GM20000 (cell line): ENCODE measurements at places on chromosomes 7 and 10.
A peak's percentile ranks its signal among the peaks of the same experiment; 100 is the strongest.

GRCh38 chr7:73768641-73769480 is 1.2 kb downstream of the CLDN3 start:
- no peak for DNase-seq

- DNase-seq, result no peak
Measured at GRCh38 chr7:70178787-70179186, 580.5 kb downstream of the AUTS2 start.

- DNase-seq, result no peak
Measured at GRCh38 chr7:134024739-134025138, 102.4 kb upstream of the LRGUK start.

GRCh38 chr7:150570556-150571465 is 3.6 kb downstream of the GIMAP4 start:
- DNase-seq, result no peak

DNA sequence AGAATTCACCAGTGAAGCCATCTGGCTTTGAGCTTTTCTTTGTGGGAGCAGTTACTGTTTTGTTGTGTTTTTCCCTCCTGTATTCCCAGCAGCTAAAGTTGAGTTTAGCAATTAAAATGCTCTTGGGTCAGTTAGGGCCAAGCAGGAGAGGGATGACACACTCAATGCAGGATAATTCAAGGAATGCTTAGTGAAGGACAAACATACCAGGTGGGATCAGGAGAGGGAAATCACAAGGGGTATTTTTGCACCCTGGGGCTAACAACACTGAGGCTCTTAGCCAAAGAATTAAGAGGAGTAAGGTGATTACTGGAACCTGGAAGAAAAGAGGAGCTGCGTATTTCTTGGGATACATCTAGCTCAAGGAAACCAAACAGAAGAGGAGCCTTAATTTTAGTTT is 82.4 kb upstream of the KCND2 start:
- DNase-seq, result no peak

GRCh38 chr7:78499971-78500370 is 701.4 kb downstream of the PHTF2 start:
- no peak for DNase-seq

GRCh38 chr7:21642422-21642821 is 99.6 kb downstream of the DNAH11 start:
- no peak for DNase-seq

- DNase-seq, result no peak
Measured at GRCh38 chr7:85705076-85705475, 518.2 kb upstream of the SEMA3D start.

GRCh38 chr10:62133618-62134017 is 135.0 kb downstream of the RTKN2 start:
- peak; percentile 19 for DNase-seq

DNA sequence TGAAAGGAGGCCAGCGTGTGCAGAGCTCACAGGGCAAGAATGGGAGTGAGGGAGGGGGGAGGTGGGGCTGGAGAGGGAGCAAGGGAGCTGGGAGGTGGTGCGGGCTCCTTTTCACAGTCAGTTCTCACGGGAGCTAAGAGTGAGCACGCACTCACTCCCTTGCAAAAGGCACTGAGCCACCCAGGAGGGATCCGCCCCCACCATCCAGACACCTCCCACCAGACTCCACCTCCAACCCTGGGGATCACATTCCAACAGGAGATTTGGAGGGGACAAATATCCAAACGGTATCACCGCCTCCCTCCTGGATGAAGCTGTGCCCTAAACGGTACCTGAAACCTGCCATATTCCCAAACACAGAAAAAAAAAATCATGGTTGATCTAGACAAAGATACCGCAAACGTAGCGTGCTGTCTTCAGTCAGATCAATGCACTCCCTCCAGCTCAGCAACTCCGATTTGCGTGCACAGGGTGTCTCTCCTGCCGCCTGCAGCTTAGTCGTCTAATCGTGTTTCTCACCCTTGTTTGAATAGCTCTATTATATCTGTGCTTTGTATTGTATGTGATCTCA is 20.3 kb upstream of the PRKAG2 start:
- no peak for DNase-seq

DNA sequence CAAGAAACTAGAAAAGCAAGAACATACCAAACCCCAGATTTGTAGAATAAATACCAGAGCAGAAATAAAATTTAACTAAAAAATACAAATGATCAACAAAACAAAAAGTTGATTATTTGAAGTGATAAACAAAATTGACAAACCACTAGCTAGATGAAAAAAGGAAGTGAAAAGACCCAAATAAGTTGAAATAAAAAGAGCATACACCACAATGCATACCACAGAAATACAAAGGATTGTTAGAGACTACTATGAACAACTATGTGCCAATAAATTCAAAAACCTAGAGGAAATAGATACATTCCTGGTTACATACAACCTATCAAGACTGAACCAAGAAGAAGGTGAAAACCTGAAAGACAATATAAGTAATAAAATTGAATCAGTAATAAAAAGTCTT is 333.4 kb downstream of the SH2D4B start:
- DNase-seq, result no peak

DNA sequence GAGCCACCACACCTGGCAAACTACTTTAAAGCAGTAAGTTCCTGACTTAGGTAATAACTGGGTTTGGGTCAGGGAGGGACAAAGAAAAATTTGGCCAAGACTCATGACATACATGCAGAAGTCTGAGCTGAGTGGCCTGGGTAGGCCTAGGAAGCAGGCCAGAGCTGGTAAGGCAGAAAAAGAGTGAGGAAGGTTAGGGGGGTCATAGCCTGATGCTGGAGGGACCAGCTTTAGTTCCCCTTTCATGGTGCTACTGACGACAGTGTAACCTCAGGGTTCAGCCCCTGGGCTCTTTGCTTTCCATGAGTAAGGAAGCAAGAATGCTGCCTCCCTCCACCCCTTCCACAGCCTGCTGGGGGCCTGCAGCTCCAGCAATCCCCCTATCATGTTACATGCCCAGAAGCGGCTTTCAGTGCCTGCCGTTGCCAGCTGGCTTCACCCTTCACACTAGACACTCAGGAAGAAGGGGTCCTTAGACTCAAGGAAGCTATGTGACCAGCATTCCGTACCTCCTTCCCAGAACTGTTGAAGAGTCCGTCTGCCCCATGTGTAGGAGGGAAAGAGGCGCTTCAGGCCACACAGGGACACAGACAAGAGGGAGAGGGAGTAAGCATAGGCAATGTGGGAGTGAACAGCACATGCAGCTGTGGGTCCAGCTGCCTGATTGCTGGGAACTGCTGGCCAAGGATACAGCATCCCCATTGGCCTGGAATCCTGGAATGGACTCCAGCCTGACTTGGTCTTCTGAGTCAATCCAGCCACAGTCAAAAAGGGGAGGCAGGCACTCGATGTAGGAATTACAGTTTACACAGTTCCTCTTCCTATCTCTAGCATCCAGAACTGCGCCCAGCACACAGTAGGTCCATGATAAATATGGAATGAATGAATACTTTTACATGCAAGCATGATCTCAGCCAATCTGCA is 4.1 kb upstream of the PLAU start:
- DNase-seq, result no peak

- no peak for DNase-seq
Measured at GRCh38 chr7:88289564-88290025, 17.1 kb downstream of the STEAP4 start.

DNA sequence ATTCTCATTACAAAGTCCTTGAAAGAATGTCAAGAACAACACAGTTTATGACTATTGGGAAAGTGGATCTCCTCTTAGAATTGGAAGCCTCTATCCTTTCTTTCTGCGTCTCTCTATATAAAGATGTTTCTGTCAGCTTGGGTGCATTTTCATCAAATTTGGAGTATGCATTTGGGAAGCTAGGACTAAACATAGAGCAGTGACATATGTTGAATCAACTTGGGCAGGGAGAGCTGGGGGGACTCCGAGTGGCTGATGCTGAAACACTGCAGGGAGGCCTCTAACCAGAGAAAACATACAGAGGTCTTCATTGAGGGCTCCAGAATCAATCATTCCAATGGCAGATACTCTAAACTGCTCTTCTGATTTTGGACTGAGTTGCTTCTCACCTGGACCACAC is 147.4 kb downstream of the PDE1C start:
- no peak for DNase-seq

DNA sequence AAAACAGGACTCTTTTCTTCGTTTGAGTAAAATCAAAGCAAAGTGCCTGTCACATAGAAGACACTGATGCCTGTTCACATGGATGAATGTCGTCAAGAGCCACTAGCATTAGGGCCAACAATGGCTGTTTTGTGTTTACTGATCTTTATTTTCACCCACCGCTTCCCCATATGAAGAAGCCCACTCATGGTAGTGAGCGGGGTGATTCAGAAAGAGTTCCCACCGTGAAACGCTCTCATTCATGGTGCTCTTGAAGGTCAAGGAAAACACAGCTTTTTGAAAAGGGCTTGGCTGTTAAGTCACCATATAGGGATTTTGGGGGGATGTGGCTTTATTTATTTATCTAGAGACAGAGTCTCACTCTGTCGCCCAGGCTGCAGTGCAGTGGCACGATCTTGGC is 12.5 kb downstream of the PROSER2 start:
- DNase-seq, result no peak

DNA sequence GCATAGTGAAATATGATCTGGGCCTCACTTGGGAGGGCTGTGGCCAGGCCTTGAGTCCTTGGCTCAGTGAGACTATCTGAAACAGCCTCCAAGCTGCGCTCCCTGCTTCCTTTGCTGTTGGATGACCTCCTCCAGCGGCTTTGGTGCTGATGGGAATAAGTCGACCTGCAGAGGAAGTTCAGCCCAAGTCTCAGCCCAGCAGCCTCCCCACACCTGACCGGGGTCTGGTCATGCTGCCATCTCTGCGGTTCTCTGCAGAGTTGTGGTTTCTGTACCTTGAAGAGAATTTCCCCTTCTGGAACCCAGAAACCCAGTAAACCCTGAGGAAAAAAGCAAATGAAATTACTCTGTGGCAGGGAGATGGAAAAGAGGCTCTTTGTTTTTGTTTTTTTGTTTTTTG is 4.6 kb upstream of the RBAK start:
- DNase-seq, result no peak

DNA sequence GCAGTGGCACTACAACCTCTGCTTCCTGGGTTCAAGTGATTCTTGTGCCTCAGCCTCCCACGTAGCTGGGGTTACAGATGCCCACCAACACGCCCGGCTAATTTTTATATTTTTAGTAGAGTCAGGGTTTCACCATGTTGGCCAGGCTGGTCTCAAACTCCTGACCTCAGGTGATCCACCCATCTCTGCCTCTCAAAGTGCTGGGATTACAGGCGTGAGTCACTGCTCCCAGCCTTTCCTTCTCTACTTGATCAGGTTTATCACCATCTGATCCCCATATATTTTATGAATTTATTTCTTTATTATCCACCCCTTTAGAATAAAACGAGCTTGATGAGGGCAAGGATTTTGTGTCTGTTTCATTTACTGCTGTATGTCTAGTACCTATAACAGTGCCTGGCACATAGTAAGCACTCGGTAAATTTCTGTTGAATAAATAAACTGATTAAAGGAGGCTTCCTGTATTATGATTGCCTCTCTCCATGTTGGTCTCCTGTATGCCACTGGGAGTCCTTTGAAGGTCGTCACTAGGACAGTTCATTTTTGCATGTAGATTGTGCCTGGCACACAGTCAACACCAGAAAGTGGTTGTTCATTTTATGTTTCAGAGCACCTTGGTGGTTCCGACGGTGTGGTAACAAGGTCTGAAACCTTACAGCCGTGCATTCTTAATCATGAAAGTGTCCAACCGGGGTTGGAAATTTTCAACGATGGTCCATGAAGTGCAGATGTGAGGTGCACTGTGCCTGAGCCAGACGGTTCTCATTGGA is 9.6 kb upstream of the EIF3A start:
- no peak for DNase-seq
